GM18507 (cell line): ENCODE measurements at places on chromosomes 4 and X.

DNA sequence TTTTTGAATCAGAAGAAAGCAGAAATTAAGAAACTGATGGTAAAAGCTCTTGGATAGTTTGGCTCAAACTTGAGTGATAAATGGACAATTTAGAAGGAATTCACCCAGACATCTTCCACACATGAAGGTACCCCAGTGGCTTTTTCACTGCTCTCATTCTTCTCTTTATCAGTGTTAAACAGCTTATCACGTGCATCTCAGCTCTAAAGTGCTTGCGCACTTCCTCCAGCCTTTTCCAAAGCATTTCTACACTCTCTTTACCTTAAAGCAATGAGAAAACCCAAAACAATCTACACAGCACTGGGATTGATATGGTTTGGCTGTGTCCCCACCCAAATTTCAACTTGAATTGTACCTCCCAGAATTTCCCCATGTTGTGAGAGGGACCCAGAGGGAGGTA is 509.1 kb upstream of the FAT1 start:
- no peak for DNase-seq

GRCh38 chr4:110636680-110637407 is 14.0 kb upstream of the PITX2 start:
- DNase-seq: no peak

DNA sequence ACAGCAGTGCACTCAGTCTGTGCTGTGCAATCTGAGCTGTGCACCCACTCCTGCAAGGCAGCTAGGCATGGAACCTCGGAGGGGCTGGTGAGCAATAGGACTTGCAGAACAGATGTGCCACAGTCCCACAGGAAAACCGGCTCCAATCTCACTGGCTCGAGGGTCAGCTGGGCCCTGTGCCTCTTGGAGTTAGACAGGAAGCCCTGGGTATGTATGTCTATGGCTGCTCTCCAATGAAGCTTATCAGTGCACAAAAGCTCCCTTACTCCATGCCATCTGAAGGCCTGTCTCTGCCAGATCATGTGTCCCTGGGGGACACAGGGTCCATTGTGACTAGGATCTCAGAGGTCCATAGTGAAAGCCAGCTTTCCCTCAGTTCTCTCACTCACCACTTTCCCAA is 335.8 kb downstream of the SH3BGRL start:
- DNase-seq: no peak

DNA sequence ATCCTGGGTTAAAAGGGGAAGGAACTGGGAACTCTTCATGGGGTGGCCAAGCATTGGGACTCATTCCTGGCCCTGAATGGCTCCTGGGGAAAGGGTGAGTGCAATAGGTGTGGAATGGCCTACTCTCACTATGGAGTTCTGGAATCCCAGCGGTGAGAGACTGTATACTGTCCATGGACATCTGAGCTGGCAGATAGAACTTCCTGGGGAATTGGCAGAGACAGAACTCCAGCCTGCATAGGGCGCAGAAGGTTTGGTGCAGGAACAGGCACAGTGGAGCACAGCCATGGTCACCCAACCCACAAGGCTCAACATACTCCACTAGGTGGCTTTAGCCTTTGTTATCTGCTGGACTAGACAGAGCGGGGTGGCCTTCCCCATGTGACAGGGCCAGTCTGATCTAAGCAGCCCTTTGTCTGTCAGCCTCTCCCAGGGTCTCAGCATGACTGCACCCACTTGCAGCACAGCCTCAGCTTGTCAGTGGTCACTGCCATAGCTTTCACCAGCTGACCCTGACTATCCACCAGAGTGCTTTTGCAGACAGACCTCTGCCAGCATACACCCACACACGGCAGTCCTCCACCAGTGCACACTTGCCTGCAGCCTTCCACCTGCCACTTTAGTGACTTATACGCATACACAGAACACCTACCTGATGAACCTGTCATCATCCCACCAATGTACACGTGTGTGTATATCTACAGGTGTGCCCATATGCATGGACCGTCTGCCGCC is 48.4 kb downstream of the TECRL start:
- no peak for DNase-seq

DNA sequence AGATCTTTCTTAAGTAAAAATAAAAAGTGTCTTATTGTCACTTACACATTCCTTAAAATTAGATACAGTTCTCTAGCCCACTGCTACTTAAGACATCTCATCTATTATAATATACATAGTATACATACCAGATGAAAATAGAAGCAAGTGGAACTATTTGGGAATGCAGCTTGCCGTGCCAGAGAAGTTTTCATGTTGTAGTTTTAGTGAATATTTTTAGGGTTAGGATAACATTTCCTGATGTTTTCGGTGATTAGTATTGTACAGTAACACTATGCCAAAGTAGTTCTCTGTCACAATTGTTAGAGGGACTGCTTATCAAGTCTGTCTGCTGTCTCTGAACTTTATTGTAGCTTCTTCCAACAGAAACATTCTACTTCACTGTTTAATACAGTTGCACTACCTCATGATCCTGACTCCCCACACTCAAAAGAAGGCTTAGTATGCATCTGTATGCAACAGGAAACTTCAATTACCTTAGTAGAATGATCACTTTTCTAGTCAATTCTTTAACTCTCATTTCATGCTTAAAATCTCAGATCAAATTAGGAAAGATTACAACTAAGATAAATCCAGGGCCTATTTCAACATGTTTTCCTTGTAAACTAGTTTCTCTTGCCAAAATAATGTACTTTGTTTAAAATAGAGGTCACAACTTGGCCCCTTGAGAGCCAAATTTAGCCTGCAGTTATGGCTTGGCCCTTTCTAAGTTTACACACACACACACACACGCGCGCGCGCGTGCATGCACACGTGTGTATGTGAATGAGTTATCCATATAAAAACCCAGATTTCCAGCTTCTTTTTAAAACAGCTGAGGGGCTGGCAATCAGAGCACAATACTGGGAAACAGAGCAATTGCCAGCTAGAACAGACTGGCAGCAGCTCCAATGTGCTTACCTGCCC is 42.3 kb upstream of the SRPX start:
- DNase-seq: no peak
